AG09319 (cell line): ENCODE measurements at places on chromosomes 13 and 19.
A peak's percentile ranks its signal among the peaks of the same experiment; 100 is the strongest.

GRCh38 chr19:50258918-50259372 lies 55.5 kb downstream of the MYH14 start:
- no peak for DNase-seq

GRCh38 chr19:7529246-7529600 lies 6.3 kb upstream of the PNPLA6 start:
- no peak for DNase-seq

GRCh38 chr13:73998631-73999030 lies 135.6 kb downstream of the KLF12 start:
- no peak for DNase-seq

DNA sequence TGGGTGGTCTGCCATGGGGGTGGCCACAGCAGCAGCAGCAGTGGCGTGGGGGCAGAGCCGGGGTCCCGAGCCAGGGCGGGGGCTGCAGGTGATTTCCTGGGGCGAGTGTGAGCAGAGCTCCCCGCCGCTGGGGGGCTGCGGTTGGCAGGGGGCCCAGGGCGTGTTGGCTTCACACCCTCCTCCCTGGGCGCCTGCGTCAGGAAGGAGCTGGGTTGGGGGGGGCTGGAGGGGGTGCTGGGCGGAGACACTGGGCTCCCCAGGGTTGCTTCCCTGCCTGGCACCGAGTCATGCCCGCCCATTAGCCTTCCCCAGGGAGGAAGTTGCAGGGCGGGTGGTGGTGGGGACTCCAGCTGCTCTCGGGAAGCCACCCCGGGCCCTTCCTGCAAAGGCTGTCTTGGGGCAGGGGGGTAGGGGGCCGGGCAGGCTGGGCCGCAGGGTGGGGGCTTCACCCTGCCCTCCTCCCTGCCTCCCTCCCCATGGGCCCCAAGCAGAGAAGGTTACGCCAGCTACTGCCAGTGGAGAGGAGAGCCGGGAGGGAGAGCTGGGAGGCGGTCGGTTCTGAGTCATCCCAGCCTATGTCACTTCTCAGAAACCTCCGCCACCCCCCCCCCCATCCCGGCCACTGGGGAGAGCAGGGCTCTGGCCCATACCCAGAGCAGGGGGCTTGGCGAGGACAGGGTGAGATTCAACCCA lies 4.6 kb downstream of the MIDN start:
- peak; percentile 96 for DNase-seq

DNA sequence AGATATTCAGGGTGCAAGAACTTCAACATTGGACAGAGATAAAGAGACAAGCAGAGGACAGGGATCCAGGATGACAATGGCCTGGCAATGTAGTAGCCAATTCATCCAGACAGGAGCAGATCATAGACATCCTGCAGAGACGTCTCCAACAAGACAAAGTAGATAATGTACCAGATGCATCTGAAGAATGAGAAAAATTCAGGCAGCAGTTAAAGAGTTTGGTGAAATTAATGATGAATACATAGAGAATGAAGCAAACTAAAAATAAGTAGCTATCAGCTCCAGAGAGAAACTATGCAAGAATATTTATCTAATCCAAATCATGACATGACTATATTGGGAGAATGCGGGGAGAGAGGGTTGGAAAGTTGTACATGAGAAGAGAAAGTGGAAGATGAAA lies 278.4 kb upstream of the DACH1 start:
- no peak for DNase-seq

DNA sequence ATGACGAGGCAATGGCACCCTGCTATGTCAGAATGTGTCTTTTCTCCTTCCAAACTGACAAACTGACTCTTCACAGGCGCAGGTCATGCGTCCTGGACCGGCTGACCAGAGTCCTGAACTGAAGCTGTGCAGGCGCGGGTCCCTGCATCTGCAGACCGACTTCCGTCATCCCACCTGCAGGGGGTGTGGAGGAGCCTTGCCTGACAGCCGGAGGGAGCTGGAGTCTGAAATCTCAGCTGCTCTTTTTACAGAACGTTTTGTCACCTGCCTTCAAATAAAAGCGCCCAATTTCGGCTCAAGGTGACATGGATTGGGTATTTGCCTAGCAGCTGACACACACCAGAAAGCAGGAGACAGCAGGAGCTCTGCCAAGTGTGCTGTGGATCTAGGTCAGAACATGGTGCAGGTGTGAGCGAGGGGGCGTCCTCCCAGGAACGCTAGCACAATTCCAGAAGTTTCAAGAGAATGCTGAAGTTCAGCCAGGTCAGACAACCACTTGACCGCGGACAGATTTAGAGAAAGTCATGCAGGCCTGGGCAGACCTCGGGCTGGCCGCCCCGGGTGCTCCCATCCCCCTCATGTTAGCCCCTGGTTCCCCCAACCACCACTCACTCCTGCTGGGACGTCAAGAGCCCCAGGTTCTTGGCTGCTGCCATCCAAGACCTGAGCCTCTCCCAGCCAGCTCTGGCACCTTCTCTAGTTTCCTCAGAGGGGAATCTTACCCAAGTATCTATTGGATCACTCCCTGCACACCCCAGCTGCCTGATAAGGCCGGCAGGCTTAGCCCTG lies 32.8 kb downstream of the ELL start:
- no peak for DNase-seq

GRCh38 chr13:111906306-111906705 lies 160.6 kb upstream of the SOX1 start:
- DNase-seq = no peak

- no peak for DNase-seq
Measured at GRCh38 chr19:34171539-34171876, 796 bp upstream of the LSM14A start.

GRCh38 chr13:111280226-111280625 lies 40.2 kb upstream of the TEX29 start:
- DNase-seq = no peak

GRCh38 chr13:99214731-99215130 lies 14.1 kb downstream of the UBAC2 start:
- no peak for DNase-seq

DNA sequence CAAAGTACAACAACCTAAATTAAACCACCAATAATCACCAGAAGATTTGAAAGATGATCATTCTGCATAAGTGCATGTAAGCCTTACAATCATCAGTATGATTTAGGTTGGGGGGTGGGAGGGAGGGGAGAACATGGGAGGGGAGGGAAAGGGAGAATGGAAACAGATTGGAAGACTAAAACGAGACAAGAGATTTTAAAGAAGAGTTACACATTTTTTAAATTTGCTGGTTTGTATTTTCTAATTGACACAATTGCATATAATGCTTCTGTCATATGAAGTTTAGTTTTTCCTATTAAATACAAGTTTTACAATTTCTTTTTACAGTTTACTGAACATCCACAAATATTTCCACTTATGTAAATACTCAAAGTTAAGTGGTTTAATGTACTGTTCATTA lies 2118.9 kb downstream of the PCDH9 start:
- no peak for DNase-seq

GRCh38 chr19:46533621-46534081 lies 38.0 kb upstream of the PNMA8B start:
- DNase-seq = no peak

DNA sequence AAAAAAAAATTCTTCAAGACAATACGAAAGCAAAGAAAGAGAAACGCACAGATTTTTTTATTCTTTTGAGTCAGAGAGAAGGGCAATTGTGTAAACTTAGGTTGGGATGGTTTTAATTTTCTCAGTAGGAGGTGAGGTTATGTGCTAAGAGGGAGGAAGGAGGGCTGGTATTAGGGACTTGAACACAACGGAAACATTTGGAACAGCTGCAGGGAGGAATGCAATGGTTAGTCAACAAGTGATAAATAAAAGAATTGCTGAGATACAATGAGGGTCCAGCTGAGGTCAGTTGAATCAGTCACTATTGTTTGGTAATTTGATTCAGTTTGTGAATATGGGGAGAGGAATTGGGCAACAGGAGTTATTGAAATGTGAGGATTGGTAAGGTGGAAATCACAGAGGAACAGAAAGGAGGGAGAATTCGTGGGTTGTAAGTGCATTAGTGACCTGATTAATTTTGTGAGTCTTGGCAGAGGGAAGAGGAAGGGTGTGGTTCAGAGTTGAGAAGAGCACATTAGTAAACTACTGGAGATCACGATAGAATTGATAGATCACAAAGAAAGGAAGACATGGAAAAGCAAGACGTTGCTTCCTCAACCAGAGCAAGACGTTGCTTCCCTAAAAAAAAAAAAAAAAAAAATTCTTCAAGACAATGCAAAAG lies 499.5 kb upstream of the SPRY2 start:
- no peak for DNase-seq

- DNase-seq = no peak
Measured at GRCh38 chr19:21158523-21159135, 16.8 kb downstream of the ZNF431 start.

GRCh38 chr13:64725492-64725891 lies 2504.6 kb downstream of the PCDH9 start:
- DNase-seq = no peak

GRCh38 chr13:28574617-28575142 lies 79.8 kb upstream of the FLT1 start:
- peak; percentile 45 for DNase-seq

DNA sequence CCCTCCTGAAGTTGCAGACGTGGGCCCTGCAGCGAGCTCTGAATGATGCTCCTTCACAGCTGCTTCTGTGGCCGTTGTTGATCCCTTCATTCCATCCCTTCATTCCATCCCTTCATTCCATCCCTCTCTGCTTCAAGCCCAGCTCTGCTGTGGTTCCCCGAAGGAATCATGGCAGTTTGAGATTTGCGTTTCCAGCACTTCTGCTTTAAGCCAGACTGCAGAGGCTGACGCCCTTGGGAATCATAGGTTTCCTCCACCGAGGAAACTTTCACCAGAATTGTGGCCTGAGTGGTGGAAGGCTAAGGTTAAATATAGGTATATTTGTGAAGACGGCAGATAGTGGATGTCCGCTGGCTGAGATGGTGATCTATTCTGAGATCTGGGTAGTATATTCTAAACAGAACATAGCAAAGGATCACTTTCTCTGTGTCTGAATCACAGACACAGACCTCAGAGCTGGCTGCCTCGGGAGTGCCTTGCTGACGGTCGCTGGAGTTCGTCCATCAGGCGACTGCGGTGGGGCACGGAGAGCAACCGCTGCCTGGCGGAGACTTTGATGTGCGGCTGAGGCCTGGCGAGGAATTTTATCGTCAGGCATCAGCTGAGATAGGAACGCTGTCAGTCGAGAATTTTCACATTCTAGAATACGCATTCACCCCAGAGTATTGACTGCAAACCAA lies 42.8 kb upstream of the DCUN1D2 start:
- no peak for DNase-seq
